GM12891 (cell line): ENCODE measurements at places on chromosomes 2 and 18.

GRCh38 chr2:241376808-241377207 is 20.7 kb downstream of the FARP2 start:
- DNase-seq = no peak

DNA sequence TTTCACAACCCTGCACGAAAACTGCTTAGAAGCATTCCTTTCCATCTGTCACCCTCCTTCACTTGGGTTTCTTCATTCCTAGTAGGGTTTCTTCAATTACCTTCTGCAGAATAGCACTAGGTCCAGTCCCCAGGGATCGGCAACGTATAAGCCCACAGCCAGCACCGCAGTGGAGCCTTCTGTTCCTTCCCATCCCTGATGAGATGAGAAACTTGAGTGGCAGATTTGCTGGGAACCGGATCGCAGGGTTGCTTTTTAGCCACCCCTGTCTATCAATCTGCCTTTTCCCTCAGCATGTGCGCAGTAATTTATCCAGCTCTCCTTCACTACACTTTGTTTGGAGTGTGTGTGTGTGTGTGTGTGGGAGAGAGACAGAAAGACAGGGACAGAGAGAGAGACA is 94.2 kb downstream of the CD8B2 start:
- DNase-seq = no peak

DNA sequence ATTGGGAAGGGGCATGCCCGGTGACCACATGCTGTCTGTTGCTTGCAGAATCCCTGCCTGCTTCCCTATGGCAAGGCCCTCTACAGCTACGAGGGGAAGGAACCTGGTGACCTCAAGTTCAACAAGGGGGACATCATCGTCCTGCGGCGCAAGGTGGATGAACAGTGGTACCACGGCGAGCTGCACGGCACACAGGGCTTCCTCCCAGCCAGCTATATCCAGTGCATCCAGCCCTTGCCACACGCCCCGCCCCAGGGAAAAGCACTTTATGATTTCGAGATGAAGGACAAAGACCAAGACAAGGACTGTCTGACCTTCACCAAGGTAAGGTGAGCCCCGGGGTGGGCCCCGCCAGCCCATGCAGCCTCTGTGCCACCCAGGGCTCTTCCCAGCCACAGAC is 218.6 kb downstream of the SH3RF3 start:
- DNase-seq = no peak

- no peak for DNase-seq
These were observed 51.5 kb upstream of the FAHD2A start for GRCh38 chr2:95350774-95351597.

GRCh38 chr2:40428439-40428838 is 23.5 kb downstream of the SLC8A1 start:
- no peak for DNase-seq

DNA sequence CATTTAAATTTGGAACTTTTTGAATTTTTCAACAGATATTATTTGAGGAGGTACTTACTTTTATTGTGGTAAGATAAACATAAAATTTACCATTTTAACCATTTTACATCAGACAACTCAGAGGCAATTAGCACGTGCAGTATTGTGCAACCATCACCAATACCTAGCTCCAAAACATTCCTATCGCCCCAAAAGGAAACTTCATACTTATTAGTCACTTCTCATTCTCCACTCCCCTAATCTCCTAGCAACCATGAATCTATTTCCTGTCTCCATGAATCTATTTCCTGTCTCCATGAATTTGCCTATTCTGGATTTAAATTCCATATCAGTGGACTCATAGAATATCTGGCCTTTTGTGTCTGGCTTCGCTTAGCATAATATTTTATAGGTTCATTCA is 69.9 kb upstream of the FAM136A start:
- DNase-seq = no peak

DNA sequence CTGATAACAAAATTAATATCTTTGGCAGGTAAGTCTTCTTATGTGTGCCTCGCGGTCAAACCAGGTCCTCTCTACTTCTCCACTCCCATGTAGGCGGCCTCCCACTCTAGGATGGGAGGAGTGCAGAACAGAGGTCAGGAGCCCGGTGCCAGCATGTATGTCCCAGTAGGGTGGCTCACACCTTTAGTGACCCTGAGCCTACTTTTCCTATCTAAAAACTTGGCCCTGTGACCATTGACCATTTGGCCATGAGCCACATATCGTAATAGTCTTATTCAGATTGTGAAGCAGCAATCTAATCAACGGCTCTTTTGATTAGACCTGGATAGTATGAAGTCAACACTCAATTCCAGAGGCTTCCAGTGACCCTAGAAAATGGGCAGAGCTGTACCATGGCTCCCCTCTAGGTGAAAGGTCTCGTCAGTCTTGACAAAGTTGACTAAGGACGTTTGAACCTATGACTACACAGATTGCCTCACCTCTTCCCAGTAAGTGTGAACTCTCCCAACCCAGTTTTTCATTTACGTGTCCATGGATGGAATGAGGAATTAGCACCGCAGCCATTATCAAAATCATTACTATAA is 17.1 kb upstream of the FABP1 start:
- no peak for DNase-seq

- no peak for DNase-seq
These were observed 150.4 kb upstream of the HDAC4 start for GRCh38 chr2:239551206-239551605.

GRCh38 chr18:24613896-24614640 is 153.6 kb downstream of the HRH4 start:
- DNase-seq = no peak

- DNase-seq = no peak
These were observed 71.8 kb downstream of the SH3RF3 start for GRCh38 chr2:109200616-109201464.

- DNase-seq = no peak
These were observed 654 bp upstream of the ASB1 start for GRCh38 chr2:238425979-238426567.

DNA sequence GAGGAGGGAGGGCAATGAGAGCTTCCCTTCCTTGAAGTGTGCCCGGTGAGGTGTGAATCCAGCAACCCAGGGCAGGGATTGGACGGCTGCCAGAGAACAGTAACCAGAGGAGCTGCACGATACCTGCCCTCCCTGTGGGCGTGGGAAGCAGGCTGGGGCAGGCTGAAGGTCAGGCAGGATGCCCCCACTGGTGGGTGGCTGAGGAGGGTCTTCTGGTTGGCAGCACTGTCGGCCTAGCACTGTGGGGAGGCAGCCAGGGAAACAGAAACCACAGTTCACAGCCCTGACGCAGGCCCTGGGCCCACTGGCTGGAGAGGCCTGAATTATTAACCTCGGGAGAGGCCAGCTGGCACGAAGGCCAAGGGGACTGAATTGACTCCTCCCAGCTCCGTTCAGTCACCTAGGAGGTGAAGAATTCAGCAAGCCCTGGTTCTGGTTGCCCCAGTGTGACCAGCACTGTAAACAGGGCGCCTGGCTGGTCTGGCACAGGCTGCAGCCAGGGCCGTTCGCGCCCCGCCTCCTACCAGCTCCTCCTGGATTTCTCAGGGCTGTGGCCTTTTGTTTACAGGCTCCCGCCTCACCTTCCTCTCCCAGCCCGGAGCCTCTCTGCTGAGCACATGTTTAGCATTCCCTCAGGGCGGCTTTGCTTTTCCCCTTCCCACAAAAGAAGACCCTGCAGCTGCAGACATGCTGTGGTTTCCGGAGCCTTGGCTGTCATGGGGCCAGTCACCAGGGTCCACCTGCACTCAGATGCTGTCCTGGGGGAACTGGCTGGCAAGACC is 97.8 kb downstream of the B3GNT2 start:
- no peak for DNase-seq

DNA sequence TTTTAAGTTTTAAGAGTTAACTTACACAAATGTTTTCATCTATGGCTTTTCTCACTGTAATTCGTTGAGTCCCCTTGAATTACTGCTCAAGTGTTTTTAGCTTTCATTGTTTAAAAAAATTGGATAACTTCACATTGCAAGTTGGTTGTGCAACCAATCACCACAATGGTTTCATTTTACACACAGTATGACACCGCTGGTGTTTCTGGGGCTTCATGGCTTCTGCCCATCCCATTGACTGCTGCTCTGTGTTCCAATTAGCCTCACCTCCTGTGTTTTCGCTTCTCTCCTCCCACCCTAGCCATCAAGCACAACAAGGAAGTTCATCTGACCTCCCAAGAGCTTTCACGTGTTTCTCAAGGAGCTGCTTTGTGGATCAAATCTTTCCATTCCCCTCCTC is 199.1 kb upstream of the CHAC2 start:
- DNase-seq = no peak

DNA sequence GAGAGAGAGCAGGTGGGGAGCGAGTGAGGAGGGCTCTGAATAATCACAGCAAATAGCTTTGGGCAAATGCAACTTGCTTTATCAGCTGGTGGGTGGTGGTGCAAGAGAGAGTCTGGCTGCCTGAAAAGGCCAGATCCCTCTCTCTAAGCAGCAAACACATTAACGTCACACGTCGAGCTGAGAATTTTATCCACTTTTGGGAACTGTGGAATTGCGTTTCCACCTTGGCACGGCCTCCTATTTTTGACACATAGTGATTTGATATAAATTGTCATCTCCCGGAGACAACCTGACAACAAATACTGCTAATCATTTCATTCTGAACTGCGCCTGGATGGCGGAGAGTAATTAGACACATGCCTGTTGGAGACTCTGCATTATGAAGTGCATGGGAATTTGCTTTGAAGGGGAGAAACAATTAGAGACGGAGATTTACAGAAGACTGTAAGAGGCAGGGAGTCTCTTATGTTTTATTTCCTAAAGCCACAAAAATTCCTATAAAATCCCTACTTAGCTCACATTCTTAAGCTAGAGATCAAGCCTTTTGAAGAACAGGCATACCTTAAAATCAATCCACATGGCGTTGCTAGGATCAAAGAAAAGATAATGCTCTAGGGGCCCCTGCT is 634.1 kb downstream of the TDRD15 start:
- DNase-seq = no peak

- no peak for DNase-seq
These were observed 144.9 kb upstream of the FOSL2 start for GRCh38 chr2:28247734-28248133.

DNA sequence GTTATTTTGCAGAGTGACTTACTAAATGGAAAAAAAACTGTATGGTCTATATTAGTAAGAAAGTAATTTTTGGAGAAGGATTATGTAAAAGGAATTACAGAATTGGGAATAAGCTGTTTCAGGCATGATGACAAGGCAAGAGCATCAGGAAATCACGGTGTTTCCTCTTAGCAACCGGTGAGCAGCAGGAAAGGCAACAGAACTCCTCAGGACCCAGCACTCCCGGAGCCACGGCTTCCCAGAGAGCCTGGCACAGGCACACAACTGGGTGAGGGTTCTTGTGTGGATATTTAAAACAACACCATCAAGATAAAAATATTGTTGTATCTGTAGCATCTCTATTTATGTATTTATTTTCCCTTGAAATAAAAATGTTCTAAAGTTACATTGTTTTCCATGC is 34.4 kb downstream of the CYP27C1 start:
- no peak for DNase-seq
